Placental epithelial cell (primary cell): ENCODE measurements at places on chromosomes 13 and 19. TPM values are rescaled to one million over a fixed set of nuclear protein-coding genes. Genes with fewer than 3 reads are reported as not detected.

Gene C1QTNF9B
- not detected in 2 replicates for total RNA-seq

Gene RNF17
- not detected in 2 replicates for total RNA-seq

Gene DENND1C
- not detected in 2 replicates for total RNA-seq

Gene KPTN
- 3.1 and 4.6 TPM in 2 replicates for total RNA-seq

Gene DYRK1B
- 38.8 and 41.6 TPM in 2 replicates for total RNA-seq

Gene SELENOV
- not detected in 2 replicates for total RNA-seq

Gene ZNF296
- 0.43 and 0.79 TPM in 2 replicates for total RNA-seq

Gene CGB8
- total RNA-seq, result 0.39 and 2.3 TPM in 2 replicates

Gene VSTM1
- total RNA-seq, result not detected in 2 replicates

Gene ZNF625
- 11.0 and 14.0 TPM in 2 replicates for total RNA-seq

Gene OLFM2
- not detected in 2 replicates for total RNA-seq

Gene DHRS12
- 4.0 and 10.2 TPM in 2 replicates for total RNA-seq

Gene BAX
- 41.6 and 99.3 TPM in 2 replicates for total RNA-seq

Gene CYP4F2
- not detected in 2 replicates for total RNA-seq

Gene ZNF439
- total RNA-seq, result 14.7 and 17.3 TPM in 2 replicates

Gene DLL3
- under 0.01 TPM in 1 of 2 replicates, not detected in the other for total RNA-seq

Gene ZNF547
- 3.9 and 4.6 TPM in 2 replicates for total RNA-seq
